GM10248 (cell line): ENCODE measurements at places on chromosomes 5 and 9.
A peak's percentile ranks its signal among the peaks of the same experiment; 100 is the strongest.

GRCh38 chr5:69451941-69452647 lies 37.2 kb downstream of the MARVELD2 start:
- no peak for DNase-seq

DNA sequence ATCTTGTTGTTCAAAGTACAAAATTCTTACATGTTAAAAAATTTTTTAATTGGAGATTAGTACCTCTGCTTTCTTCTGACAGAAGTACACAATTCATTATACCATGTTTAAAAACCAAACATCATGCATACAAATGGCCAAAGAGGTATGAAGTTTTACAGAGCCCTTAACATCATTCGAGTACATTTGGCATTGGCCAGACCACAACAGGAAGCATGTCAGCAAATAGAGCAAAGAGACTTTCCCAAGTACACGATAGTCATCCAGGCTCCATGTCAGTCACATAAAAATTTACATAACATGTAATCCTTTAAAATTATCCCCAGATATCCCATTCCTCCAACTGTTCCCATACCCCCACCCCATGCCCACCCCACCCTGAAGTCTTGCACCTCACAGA lies 22.5 kb downstream of the HMGCS1 start:
- no peak for DNase-seq

- DNase-seq: peak; percentile 73
Observed at GRCh38 chr5:176837707-176838115, 27.4 kb downstream of the UNC5A start.

DNA sequence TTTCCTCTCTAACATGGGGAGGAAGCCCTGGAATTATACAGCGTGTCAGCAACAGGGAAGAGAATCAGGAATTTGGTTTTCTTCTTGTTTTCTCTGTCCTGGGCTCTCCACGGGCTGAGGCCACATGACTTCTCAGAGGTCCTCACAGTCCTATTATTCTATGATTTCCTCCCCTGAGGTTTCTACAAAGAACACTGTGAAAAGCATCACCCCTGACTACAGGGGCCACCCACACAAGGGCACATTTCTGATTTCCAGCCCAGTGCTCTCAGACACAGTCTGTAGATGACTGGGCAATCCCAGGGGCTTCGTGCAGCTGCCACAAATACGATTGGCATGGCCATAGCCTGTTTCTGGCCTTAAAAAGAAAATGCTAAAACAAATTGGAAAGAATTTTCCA lies 284.9 kb downstream of the CEMIP2 start:
- no peak for DNase-seq

- DNase-seq: no peak
Observed at GRCh38 chr9:76690246-76690972, 73.8 kb upstream of the PCA3 start.
